ENCODE measurements at places on chromosomes 2 and 18. TPM values are rescaled to one million over a fixed set of nuclear protein-coding genes. Genes with fewer than 3 reads are reported as not detected.

The SP140L gene
- polyA plus RNA-seq: 10.2 TPM

The CPLX4 gene
- 0.07 TPM for polyA plus RNA-seq

The CHPF gene
- 45.3 TPM for polyA plus RNA-seq

The CNGA3 gene
- polyA plus RNA-seq: not detected

The CEP68 gene
- polyA plus RNA-seq: 29.1 TPM

The FBXO11 gene
- polyA plus RNA-seq: 82.2 TPM

The MOGAT1 gene
- polyA plus RNA-seq: not detected

The CDK5R2 gene
- polyA plus RNA-seq: 0.13 TPM

The CRYGD gene
- polyA plus RNA-seq: not detected

The HOXD10 gene
- polyA plus RNA-seq: 147 TPM

The CFAP53 gene
- 4.1 TPM for polyA plus RNA-seq

The NEU4 gene
- 2.5 TPM for polyA plus RNA-seq

The SEMA4F gene
- 7.4 TPM for polyA plus RNA-seq
